Activated CD8-positive, alpha-beta memory T cell treated with anti-CD3 and anti-CD28 coated beads, Interleukin-2, amount 10 ng/mL, durations not matched to agents 7 days and 5 days (primary cell): ENCODE measurements at places on chromosomes 4 and X. TPM values are rescaled to one million over a fixed set of nuclear protein-coding genes. Genes with fewer than 3 reads are reported as not detected.
A peak's percentile ranks its signal among the peaks of the same experiment; 100 is the strongest.

DNA sequence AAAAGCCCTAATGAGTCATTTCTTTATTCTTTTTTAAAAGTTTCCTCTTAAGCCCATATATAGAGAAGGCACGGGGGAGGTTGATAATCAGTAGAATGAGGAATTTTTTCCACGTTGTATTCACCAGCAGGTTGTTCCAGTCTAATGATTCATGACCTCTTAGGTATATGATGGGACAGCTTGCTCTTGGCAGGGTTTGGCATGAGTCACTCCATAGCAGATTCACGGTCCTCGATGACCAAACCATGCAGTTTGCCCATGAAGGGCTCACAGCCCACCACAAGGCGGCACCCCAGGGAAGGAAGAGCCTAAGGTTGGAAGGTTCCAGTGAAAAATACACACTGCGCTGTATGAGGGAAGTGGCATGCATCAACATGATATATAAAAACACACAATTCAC is 623.8 kb upstream of the DIPK2B start:
- DNase-seq, result peak; percentile 49

GRCh38 chr4:139822391-139822790 is 156.8 kb downstream of the MGST2 start:
- DNase-seq, result no peak

DNA sequence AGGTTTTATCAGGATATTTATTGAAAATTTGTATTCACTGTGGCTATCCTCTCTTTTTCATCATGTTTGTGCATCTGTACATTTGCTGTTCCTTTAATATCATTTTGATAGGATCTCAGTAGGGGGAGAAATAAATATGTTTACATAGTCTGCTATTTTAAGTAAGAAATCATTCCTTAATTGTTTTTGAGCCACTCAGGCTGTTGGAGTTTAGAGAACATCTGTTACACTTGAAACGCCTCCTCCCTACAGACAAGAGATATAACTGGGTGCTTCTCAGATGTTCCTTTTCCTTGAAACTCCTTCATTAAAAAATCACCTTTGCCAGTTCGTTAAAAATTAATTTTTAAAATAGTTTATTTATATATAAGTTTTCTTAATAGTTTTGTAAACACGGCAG is 59.4 kb downstream of the QRFPR start:
- DNase-seq, result no peak

Gene SPANXA1
- total RNA-seq, result not detected

DNA sequence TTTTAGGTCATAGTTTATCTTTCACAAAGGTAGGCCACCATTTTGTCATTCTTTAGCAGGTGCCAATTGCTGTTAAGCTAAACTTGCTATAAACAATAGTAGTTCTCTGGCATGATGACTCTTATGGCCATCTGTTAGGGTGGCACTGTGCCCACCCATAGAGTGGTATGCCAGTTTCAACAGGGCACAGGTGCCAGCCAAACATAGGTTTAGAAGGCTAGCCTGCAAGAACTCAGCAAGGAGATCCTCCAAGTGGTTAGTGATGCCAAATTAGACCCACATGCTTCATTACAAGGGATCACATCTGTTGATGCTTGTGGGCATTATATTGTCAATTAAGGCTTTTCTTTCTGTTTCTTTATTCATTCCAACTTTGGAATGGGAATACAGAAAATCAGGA is 204.5 kb downstream of the FMR1NB start:
- no peak for DNase-seq

Gene CNGA1
- not detected for total RNA-seq

DNA sequence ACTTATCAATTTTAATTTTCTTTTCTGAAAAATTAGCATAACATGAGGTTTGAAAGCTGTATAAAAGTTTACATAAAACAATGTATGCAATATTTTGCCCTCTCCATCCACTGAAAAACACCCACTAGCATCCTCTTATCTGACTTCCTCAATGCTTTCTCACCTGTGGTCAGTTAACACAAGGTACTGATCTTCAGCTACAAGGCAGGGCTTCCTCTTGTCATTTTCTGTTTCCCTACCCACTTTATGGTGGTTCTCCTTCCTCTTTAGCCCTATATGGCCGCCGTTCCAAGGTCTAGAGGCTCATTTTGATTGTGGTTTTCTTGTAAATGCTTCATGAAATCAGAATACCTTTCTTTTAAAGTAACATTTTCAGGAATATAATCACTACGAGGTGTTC is 618.6 kb upstream of the CPEB2 start:
- no peak for DNase-seq

- DNase-seq, result no peak
Measured at GRCh38 chr4:24683116-24683515, 98.8 kb upstream of the DHX15 start.

- no peak for DNase-seq
Measured at GRCh38 chr4:83067058-83067639, 32.2 kb downstream of the COPS4 start.

GRCh38 chr4:141155586-141155985 is 22.3 kb upstream of the RNF150 start:
- no peak for DNase-seq

Gene TECRL
- total RNA-seq, result not detected

Gene ANXA5
- total RNA-seq, result 152 TPM

Gene TMEM35A
- total RNA-seq, result not detected

GRCh38 chr4:832536-832935 is 6.6 kb upstream of the CPLX1 start:
- no peak for DNase-seq

- DNase-seq, result no peak
Measured at GRCh38 chr4:73800206-73800605, 36.3 kb upstream of the CXCL6 start.

- DNase-seq, result no peak
Measured at GRCh38 chr4:41913509-41913908, 21.7 kb upstream of the TMEM33 start.

- no peak for DNase-seq
Measured at GRCh38 chr4:108775921-108776320, 13.1 kb upstream of the ETNPPL start.

DNA sequence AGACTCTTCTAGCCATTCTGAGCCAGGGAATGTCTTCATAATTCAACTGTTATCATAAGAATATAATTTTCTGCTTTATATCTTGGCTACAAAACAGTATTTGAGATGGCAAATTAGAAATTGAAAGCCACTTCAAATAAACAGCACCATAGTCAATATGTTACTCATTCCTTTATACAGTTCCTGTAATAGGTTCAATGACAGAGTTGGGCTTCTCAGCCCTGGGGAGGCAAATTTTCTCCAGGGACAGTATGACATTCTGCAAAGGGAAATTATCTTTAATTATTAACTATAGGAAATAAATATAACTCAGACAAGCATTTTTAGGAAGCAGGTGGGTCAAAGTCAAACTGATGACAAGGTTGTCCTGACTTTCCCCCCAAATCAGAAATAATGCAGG is 71.9 kb upstream of the RPS6KA6 start:
- no peak for DNase-seq

Gene SMPX
- total RNA-seq, result not detected

DNA sequence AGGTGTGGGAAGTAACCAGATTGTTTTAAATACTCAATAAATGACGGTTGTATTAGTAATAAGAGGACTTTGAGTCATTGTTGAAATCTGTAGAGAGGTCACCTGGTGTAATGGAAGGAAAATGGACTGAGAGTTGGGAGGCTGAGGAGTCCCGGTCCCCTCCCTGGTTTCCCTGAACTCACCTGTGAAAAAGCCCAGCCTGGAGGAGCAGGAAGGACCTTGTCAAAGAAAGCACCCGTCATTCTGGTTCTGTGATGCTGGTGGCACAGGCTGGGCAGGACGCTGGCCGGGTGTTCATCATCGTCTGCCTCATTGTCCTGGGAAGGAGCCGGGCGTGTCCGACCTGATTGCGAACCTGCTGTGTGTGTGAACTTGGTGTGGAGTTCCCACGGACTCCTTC is 70.8 kb downstream of the SORCS2 start:
- no peak for DNase-seq

Gene CMC4
- 3.4 TPM for total RNA-seq

DNA sequence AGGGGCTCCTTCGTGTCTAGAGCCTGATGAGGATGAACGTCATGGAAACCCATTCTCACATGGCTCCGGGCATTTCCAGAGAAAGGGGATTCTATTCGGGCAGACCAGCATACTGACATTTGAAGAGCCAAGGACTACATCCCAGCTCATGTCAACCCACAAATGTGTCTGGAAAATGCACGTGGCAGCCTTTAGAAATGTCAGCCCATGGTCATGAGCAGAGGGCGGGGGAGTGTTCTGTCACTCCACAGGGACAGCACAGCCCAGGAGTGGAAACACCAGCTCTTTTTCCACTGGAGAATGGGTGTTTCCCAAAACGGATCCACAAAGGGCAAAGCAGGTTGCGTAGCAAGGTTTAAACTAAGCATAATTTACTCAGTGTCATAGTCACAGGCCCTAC is 207.0 kb downstream of the BCOR start:
- DNase-seq, result no peak

GRCh38 chr4:113004655-113005054 is 44.8 kb upstream of the ANK2 start:
- DNase-seq, result no peak

GRCh38 chr4:55613621-55614020 is 21.6 kb upstream of the PDCL2 start:
- DNase-seq, result no peak

Gene MAGEB17
- total RNA-seq, result not detected

Gene ADRA2C
- not detected for total RNA-seq

DNA sequence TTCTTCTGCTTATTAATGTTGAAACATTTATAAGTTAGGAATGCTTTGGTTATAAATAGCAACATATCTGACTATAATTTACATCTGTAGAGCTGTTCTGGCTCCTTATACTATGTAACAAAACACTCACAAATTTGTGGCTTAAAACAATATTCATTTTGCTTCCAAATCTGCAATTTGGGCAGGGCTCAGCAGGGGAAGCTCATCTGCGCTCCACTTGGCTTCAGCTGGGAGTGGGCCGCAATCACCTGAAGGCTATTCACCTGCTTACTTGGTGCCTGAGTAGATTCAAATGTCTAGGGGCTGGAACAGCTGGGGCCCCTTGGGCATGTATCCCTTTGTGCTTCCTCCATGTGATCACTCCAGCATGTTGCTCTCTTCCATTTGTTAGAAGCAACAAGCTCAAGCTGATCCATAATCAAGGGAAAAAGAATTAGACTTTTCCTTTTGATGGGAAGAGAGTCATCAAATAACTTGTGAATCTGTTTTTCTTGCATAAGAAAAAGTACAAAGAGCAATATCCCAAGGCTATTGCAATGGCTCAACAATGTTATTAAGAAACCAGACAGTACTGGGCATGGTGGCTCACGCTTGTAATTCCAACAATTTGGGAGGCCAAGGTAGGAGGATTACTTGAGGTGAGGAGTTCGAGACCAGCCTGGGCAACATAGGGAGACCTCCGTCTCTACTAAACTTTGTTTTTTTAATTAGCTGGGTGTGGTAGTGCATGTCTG is 34.8 kb upstream of the CBR4 start:
- DNase-seq, result no peak

- DNase-seq, result no peak
Measured at GRCh38 chr4:83490876-83491450, 6.1 kb upstream of the ABRAXAS1 start.

DNA sequence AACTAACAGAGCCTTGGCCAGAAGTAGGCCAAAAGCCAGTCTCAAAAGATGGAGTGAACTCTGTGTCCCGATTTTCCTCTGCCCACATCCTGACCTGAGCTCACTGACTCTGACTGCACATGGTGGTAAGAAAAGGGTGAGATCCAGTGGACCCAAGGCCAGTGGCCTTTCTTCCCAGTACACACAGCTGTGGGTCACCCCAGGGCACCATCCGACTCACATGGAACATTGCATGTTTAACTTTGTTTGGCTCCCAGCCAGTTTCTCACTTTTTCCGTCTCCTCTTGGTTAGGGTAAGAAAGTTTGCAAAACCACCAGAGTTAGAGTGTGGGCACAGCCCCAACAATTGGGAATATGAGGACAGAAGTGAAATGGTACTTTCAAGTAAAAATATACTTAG is 69.8 kb downstream of the GAB1 start:
- DNase-seq, result no peak

DNA sequence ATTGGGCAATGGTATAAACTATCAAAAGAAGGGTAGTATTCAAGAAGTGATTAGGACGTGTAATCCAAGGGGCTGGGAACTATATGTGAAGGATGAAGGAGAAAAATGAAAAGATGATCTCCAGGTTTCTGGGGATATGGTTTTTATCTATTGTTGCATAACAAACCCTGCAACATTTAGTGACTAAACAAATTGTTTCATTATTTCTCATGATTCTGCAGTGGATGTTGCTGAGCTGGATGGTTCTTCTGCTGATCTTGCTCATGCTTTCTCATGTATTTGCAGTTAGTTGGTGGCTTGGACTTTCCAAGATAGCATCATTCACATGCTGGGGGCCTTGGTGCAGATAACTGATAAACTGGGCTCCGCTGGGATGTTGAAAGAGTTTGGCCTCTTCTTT is 29.1 kb downstream of the PHOX2B start:
- no peak for DNase-seq

Gene FGF13
- not detected for total RNA-seq

GRCh38 chr4:82891707-82892466 is 934 bp upstream of the SEC31A start:
- no peak for DNase-seq

DNA sequence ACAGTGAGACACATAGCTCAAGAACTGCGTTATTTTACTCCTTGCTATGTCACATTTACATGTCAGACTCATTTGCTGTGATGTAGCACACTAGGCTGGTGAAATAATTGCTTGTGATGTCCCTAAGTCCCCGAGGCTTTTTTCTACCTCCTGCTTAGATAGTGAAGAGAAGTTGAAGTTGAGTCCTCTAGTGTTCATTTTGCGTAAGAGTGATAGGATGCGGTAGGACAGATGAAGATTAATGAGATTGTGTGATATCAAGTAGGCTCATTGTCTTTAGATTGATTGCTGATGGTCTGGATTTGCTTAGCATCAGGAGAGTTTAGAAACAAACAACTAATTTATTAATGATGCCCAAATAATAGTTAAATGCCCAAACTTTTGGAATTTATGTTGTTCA is 173.6 kb upstream of the NUDT6 start:
- DNase-seq, result no peak

DNA sequence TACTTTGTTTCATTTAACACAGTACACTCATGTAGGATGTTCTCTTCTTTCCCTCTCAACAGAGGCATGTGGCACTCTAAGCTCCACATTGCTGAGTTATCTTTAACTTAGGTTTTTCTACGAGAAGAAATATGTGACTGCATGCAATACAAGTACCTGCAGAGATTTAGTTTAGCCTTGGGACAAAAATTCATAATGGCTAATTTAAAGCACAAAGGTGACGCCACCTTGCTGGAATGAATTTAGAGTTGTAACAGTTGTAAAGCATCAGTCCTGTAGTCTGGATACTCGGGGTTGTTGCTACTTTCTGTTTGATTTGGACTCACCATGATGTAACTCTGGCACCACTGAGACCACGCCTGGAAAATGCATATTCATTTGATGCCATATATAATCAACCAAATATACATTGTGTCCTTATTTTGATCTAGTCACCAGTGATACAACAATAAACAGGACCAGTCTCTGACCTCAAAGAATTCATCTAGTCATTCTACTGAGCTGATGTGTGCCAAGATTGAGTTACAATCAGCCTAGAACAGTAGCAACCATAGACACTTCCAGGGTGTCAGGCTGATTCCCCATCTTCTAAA is 451.0 kb upstream of the ZFP42 start:
- DNase-seq, result no peak

GRCh38 chr4:110119880-110120279 is 78.5 kb downstream of the ELOVL6 start:
- no peak for DNase-seq

Gene GPR50
- total RNA-seq, result not detected

Gene AR
- total RNA-seq, result not detected

Gene NWD2
- not detected for total RNA-seq
